Naive B cell (primary cell): ENCODE measurements at places on chromosomes 6 and 20.

DNA sequence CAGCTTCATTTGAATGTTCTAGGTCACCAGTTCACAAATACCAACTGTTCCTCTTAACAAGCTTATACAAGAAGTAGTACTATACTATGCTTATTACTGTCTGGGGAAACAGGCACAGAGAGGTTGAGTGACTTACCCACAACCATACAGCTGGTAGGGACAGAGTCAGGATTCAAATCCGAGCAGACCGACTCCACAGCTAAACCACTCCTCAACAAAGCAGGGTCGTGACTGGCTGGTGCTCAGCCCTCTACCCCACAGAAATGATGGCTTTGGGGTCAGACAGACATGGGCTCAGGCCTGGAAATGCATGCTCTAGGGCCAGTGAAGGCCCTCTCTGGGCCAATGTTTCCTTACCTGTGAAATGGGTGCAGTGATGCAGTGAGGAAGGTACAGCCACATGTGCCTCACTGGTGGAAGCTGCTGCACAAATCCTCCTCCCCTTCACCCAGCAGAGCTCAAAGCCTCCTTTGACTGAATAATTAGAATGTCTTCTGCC is 63.6 kb downstream of the MRPL14 start:
- no peak for DNase-seq

GRCh38 chr20:9119776-9120175 is 50.9 kb downstream of the PLCB4 start:
- DNase-seq: no peak

DNA sequence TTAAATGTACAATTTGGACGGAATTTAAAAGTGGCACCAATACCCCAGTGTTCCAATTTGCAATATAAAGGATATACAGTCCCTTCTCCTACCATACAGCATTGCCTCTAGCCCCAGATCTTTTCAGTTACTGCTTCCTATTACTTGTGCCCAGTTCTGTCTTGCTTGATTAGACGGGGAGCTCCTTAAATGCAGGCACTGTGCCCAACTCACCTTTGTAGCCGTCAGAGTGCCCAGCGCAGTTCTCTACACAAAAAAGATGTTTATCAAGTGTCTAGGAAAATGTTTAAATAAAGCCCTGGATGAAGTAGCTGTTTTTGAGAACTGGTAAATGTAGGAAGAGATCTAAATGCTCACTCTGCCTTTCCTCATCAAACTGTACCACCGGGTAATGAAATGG is 7.6 kb downstream of the TAP2 start:
- DNase-seq: no peak

- DNase-seq: no peak
Observed at GRCh38 chr6:143765422-143766184, 77.5 kb upstream of the LTV1 start.
